ENCODE measurements at places on chromosomes 16 and 17.

DNA sequence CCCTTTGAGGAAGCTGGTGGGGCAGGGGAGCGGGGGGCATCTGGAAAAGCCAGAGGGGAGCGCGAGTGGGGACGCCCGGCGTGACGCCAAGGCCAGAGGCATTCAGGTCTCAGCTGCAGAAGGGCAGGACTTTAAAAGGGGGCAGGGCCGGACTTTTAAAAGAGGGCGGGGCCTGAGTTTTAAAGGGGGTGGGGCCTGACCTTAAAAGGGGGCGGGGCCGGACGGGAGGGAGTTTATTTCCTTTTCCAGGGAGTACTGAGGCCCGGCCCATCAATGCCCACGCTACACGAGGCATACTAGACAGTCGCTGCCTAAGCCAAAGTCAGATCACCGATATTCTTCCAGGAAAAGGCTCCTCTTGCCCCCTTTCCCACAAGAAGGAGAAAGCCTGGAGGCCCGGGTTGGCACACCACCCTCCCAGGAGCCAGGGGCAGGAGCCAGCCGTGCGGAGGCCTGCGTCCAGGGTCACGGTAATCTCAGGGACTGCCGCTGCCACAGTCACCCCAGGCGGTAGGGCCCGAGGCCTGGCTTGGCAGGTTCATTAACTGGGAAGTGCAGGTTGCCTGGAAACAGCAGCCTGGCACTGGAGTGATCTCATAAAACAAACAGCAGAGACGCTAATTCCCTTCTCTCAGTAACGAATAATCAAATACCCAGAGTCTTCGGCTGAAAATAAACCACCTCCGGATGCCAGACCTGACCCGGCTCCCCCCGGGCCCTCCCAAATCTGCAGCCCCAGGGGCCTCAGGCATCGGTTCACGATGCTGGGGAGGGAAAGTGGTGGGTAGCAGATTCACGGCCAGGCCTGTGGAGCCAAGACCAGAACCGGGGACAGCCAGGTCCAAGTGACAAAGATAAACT is 90.7 kb downstream of the TIMM22 start:
- DNase-seq = peak; percentile 35

GRCh38 chr16:50006964-50007363 is 18.1 kb upstream of the CNEP1R1 start:
- no peak for DNase-seq

DNA sequence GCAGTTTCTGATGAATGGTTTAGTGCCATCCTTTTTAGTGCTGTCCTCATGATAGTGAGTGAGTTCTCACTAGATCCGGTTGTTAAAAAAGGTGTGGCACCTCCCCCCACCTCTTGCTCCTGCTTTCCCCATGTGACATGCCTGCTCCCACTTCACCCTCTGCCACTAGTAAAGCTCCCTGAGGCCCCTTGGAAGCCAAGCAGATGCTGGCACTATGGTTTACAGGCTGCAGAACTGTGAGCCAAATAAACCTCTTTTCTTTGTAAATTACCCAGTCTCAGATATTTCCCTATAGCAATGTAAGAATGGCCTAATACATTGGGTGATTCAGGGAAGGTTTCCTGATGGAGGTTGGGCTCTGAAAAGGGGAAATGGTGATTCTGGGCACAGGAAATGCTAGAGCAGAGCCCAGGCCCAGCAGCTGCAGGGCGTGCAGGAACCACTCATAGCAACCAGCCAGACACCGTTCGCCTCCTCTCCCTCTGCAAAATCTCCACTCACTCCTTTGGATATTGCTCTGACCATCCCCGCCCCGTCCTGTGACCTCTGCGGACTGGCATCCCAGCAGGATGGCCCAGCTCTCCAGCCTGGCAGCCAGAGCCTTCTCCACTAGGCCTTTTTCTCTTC is 2.6 kb upstream of the ADORA2B start:
- no peak for DNase-seq

GRCh38 chr16:13014476-13014875 is 113.1 kb downstream of the SHISA9 start:
- no peak for DNase-seq

DNA sequence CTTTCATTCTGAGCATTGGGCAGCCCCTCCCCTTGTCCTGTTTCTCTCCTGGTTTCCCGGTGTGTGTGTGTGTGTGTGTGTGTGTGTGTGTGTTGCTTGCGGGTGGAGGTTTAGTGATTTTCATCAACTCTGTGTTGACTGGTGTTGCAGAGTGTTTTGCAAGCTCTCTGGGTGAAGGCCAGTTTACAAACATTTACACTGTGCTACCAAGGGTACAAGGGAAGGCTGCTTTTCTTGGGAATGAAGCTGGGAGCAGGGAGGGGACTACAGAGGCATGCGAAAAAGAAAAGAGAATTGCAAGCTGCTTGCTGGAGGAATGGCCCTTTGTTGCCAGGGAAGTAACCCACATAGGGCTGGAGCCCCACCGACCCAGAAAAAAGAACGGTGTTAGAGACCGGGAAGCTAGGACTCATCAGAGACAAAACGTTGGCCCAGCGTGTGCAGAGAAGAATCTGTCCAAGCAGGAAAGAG is 29.6 kb downstream of the HS3ST3B1 start:
- DNase-seq = no peak

DNA sequence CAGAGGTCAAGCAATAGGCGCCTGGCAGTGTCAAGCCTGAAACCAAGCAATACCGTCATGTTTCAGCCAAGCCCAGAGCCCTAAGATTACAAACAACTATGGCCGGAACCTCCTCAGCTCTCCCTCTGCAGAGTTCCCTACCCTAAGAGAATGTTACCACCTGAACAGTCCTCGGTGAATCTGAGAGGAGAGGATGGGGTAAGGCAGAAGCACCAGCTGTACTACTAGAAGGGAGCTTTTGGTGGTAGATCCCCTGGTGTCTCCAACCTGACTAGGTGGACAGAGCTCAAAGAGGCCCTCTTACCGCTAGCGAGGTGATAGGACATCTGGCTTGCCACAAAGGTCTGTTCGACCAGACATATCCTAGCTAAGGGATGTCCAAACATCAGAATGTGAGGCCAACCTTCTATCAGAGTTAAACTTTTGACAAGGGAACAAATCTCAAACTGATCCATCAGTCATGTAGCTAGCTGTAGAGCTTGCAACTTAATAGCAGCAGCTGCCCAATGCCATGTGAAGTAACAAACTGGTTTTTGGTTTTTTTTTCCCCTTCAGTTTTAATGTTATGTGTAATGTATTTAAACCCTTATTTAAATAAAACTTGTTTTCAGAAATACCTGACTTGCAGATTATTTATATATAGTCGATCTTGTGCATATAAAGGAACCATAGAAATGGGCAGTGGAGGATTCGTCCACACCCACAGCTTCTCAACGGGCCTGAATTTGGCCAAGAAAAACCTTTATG is 2.5 kb downstream of the EIF1 start:
- no peak for DNase-seq

DNA sequence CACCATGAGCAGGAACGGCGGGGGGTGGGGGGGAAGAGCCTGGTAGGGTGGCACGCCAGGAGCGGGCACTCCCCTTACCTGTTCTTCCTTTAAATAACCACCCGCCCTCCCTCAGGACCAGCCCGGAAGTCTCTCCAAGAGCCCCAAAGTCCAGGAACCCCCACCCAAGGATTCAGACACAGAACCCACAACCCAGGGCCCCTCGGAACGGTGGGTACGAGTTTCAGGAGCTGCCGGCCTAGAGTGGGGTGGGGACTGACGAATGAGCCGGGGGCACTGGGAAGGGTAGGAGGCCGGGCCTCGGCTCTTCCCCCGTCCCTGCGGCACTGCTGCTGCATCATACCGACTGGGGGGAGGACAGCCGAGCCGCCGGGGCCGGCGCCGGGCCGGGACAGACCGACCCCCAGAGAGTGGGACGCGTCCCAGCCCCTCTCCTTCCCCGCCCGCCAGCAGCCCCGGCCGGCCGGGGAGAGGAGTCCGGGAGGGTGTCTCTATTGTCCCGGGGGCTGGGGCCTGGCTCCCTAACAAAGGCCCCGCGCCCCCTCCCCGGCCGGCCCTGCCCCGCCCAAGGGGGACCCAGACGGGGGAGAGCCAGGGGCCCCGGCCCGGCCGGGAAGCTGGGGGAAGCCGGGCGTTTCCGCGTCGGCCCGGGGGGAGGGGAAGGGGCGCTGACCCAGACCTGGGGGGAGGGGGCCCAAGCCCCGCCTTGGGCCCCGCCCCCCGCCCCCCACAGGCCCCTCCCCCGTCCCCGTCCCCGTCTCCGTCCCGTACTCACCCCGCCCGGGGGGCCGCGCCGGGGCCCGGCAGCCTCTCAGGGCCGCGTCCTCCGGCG is 747 bp downstream of the ATXN7L3 start:
- DNase-seq = peak; percentile 40

DNA sequence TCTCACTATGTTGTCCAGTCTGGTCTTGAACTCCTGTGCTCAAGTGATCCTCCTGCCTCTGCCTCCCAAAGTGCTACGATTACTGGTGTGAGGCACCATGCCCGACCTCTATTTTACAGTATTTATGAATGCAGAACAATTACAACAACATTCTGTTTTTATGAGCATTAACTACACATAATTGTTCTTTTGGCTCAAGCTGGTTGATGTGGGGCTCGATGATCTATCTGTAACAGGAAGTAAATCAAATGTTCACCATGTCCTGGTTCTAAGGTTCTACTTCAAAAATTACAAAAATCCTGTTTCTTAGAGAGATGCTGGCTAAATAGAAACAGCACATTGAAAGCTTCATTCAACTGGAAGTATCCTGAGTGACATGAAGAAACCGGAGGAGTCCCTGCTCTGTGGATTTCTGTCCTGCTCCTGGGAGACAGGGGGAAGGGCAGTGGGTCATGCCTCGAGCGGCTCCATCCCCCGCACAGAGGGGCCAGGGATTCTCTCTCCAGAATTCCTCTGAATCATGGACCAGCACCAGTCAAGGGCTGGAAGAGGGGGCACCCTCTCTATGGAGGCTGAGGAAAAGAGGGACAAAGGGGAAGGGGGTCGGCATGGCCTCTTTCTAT is 31.5 kb downstream of the FA2H start:
- DNase-seq = no peak

GRCh38 chr17:30132615-30133014 is 16.0 kb downstream of the NSRP1 start:
- no peak for DNase-seq

GRCh38 chr16:67015313-67015731 is 13.6 kb upstream of the CBFB start:
- no peak for DNase-seq

GRCh38 chr17:45332989-45333701 is 16.3 kb upstream of the MAP3K14 start:
- no peak for DNase-seq

- no peak for DNase-seq
These were observed 13.4 kb downstream of the IRF8 start for GRCh38 chr16:85912211-85912974.

- DNase-seq = no peak
These were observed 252.4 kb downstream of the NTN1 start for GRCh38 chr17:9273428-9274391.

- no peak for DNase-seq
These were observed at the start of gene STH for GRCh38 chr17:45998987-45999899. STH (plus strand) TSS chr17:45999250; CDS start chr17:45999280, 30 bp downstream.

- no peak for DNase-seq
These were observed 136.6 kb upstream of the RPH3AL start for GRCh38 chr17:488993-489757.

DNA sequence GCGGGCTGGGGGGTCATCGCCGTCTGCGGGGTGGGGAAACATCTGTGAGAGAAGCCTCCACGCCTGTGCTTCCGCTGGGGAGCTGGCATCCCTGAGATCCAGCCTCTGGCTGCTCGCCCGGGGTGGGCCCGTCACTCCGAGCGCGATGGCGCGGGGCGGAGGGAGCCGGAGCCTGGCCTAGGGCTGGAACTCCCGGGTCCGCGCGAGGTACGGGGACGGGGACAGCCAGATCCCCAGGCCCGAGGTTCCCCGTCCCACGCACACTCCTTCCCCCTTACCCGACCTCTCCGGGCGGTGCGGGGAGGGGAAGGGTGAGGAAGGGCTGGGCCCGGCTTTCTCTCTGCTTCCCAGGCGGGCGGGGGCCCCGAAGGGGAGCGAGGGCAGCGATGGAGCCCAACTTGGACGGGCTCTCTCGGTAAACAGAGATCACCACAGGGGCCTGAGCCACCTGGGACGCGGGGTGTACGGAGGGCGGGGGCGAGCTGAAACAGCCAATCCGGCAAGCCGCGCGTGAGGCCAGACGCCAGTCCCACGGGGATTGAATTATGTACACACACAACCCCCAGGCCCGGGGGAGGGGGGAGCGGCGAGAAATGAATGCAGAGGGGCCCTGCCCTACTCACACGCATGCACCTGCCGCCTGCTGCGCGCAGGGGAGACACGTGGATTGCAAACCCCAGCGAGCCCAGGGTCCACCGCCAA is at the start of gene SLC16A11:
Gene SLC16A11 (minus strand): TSS at position 596 of the 702 bp plus-strand sequence. CDS start 579 bp downstream, at position 17.
- peak; percentile 19 for DNase-seq

- peak; percentile 72 for DNase-seq
These were observed at the start of gene CANT1 for GRCh38 chr17:79009397-79010303. CANT1 (minus strand) TSS chr17:79009764; CDS start chr17:78997622, 12,142 bp downstream.

DNA sequence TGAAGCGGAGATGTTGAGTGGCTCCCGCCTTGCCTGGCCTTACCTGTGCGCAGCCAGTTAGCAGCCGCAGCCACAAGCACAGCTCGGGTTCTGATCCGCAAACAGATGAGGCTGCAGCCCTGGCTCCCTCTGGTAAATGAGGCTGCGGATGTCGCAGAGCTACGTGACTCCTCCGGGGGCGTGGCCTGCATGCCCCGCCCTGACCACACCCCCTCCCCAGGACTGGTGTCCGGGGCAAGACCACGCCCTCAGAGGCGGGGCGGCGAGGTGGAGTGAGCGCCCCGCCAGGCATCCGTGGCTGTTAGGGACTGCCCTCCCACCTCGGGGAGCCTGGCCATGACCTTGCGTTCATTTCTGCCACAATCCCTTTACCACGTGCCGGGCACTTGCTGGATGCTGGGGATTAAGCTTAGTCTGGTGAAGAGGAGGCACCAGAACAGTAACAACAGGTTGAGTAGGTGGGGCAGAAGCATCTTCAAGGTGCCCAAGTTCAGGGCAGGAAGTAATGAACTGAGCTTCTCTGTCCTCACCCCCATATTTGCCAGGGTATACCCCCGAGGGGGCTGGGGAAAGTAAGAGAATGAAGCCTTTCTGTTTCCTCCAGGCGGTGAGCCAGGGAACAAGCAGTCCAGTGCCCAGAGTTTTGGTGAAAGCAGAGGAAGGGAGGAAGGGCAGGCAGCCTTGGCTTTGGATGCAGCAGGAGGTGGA is at the start of gene ALDOC:
Gene ALDOC (minus strand): TSS at position 138 of the 708 bp plus-strand sequence. CDS start 1,363 bp downstream, outside the sequence.
- peak; percentile 84 for DNase-seq

GRCh38 chr17:47726796-47727703 is 6.0 kb upstream of the TBX21 start:
- DNase-seq = no peak

- peak; percentile 39 for DNase-seq
These were observed 273.8 kb downstream of the C16orf95 start for GRCh38 chr16:87043231-87044031.

DNA sequence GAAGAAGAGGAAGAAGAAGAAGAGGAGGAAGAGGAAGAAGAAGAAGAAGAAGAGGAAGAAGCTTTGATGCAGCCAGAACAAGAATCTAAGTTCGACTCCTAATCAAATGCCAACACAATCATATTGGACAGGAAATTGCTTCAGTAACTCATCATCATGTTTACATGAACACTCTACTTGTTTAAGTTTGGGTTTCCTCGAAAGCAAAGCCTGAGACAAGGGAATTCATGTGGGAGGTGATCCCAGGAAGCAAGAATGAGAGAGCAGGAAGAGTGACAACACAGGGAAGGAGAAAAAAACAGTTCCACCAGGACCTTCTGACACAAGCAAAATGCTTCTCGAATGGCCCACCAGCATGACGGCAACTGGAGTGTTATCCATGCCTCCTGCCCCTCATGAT is 279.0 kb downstream of the PMP22 start:
- no peak for DNase-seq

GRCh38 chr17:77590951-77591735 is 367.4 kb upstream of the TNRC6C start:
- DNase-seq = no peak

- no peak for DNase-seq
These were observed 121.2 kb downstream of the CDH11 start for GRCh38 chr16:65000654-65001053.
